Fibroblast of lung (primary cell): ENCODE measurements at places on chromosomes 2 and 18. TPM values are rescaled to one million over a fixed set of nuclear protein-coding genes. Genes with fewer than 3 reads are reported as not detected.

DNA sequence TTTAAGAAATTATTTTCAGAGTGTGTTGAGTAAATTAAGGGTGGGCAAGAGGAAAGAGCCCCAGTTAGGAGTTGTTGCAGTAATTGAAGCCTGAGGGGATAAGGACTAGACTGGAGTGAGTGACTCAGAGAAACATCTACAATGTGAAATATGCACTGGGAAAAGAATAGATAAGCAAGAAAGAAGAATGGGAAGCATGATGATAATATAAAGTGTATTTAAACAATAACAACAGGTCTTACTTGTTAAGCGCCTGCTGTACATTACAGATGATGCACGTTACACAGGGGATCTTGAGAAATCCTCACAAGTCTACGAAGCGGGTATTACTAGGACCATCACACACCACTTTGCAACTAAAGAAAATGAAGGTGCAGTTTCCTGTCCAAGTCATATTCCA lies 73.6 kb upstream of the STK17B start:
- H3K36me3 ChIP-seq: no peaks in the 10 kb centered on the region
- no peaks in the 10 kb centered on the region for H3K27me3 ChIP-seq
- H3K4me1 ChIP-seq: peaks cover 6% of the 10 kb centered on the region
- DNase-seq: no peak

- H3K27ac ChIP-seq: no peak overlapping the region
- no peaks in the 10 kb centered on the region for H3K4me1 ChIP-seq
- no peak overlapping the region for H3K4me3 ChIP-seq
- H3K36me3 ChIP-seq: no peaks in the 10 kb centered on the region
- H3K27me3 ChIP-seq: no peaks in the 10 kb centered on the region
These were observed 169.8 kb upstream of the ERBB4 start for GRCh38 chr2:212708355-212708754.

DNA sequence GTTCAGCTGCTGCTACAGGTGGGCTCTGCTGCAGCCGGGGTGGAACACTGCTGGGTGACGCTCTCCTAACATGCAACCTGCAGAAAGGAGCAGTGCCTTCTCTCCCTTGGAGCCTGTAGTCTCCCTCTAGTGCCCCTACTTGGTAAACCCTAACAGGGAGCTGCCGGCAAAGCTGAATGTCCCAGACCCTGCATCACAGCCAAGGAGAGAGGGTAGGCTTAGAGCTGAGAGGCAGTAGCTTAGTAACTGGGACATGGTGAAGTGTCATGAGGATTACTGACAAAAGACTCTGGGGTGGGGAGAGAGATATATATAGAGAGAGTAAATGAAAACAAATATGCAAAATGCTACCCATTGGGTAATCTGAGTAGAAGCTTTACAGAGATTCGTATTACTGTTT lies 9.9 kb downstream of the NCAPH start:
- H3K4me1 ChIP-seq: peaks cover 7% of the 10 kb centered on the region
- H3K27me3 ChIP-seq: no peaks in the 10 kb centered on the region

DNA sequence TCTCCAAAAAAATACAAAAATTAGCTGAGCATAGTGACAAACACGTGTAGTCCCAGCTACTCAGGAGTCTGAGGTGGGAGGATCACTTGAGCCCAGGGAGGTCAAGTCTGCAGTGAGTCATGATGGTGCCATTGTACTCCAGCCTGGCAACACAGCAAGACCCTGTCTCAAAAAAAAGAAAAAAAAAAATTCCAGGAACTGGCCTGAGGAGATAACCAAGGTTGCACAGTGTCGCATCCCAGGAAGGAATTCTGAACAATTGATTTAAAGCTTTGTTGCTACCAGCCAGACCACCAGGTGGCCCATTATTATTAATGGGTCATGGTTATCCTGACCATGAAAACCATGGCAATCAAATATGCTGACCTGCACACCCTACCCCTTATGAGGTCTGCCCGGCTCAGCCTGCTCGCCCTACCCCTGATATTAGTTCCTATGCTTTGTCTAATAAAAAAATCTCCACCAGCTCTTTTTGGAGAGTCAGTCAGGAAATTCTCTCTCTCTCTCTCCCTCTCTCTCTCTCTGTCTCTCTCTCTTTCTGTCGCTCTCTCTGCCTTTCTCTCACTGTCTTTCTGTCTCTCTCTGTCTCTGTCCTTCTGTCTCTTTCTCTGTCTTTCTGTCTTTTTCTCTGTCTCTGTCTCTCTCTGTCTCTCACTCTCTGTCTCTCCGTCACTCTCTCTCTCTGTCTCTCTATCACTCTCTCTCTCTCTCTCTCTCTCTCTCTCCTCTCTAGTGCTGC lies 73.7 kb downstream of the NCAPH start:
- no peak overlapping the region for H3K27ac ChIP-seq
- H3K36me3 ChIP-seq: no peaks in the 10 kb centered on the region
- H3K4me1 ChIP-seq: no peaks in the 10 kb centered on the region
- H3K27me3 ChIP-seq: peaks cover 13% of the 10 kb centered on the region
- no peak overlapping the region for H3K4me3 ChIP-seq
- DNase-seq: peak; percentile 50

The FBXO11 gene
- 61.4 and 81.6 TPM in 2 replicates for total RNA-seq

The REG3G gene
- not detected in 2 replicates for total RNA-seq

The CFAP65 gene
- total RNA-seq: not detected in 2 replicates
